ENCODE measurements at places on chromosomes 3 and 15. TPM values are rescaled to one million over a fixed set of nuclear protein-coding genes. Genes with fewer than 3 reads are reported as not detected.

GRCh38 chr15:81776976-81777375 lies 268.8 kb downstream of the MEX3B start:
- no peak for DNase-seq

GRCh38 chr3:150378301-150378748 lies 29.8 kb upstream of the TSC22D2 start:
- DNase-seq, result no peak

- no peak for DNase-seq
Observed at GRCh38 chr3:160793722-160794252, 37.8 kb downstream of the PPM1L start.

GRCh38 chr3:69959581-69959980 lies 40.0 kb upstream of the SAMMSON start:
- DNase-seq, result no peak

DNA sequence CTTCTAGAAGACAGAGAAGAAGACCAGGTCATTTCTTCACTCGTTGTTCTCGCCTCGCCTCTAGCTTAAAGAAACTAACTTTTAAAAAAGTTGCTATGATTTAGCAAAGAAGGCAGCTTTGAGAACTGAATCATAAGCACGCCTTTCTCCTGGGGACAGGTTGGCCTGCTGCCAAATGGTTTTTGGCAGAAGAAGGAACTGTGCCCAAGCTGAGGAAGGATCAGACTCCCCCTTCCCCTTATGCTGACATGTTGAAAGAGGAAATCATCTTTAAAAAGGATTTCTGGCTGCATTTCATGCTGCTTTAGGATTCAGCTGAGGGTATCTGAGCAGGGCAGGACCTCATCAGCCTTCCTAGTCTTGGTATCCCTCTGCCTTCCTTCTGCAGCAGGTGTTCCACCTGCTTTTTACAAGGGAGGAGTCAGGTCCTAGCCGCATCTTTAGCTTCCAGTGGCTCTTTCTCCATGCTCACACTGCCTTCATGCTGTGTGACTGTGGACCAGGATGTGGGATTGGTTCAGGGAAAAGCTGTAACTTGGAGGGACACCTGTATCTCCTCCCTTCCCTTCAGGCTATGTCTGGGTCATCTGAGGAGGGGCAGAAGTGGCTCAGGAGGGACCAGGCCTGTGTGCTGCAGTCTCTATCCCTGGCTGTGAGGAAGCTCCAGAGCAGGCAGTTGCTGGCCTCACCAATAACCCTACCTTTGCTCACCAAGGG lies 34.1 kb upstream of the HACD2 start:
- peak; percentile 89 for DNase-seq

GRCh38 chr3:101074518-101074917 lies 81.3 kb upstream of the ABI3BP start:
- no peak for DNase-seq

DNA sequence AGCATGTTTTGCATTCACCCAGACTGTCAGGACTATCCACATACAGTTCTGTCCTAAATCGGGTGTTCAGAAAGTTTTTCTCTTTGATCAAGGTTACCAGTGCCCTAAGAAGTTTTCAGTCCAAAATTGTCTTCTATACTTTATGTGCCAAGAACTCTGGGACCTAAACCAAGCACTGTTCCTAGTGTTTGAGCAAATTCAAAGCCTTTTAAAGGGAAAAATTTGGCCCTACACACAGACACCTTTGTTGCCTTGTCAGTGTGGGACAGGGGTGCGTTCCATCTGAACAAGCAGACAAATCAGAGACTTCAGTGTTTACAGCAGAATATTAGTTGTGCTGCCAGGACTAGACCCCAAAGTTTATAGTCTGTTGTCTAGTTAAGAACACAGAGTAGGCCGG lies 50.6 kb downstream of the DGKG start:
- DNase-seq, result no peak

The FGF12 gene
- total RNA-seq, result 2.5 TPM

- no peak for DNase-seq
Observed at GRCh38 chr3:107643038-107643883, 120.5 kb downstream of the BBX start.

DNA sequence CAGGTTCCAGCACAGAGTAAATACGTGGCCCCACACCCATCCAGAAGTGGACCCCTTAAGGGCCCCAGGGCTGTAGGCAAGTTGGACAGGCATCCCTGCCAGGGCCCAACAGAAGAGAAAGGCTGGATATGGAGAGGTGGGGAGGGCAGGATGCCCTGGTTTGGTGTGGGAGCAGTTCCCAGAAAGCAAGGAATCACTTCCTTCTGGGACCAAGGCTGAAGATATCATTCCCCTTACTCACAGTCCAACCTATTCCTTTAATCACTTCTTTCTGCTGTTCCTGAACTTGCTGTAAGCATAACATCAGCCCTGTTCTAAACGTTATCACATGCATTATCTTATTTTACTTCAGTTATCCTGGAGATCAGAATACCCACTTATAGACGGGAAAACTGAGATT lies 6.1 kb upstream of the MESP2 start:
- no peak for DNase-seq

DNA sequence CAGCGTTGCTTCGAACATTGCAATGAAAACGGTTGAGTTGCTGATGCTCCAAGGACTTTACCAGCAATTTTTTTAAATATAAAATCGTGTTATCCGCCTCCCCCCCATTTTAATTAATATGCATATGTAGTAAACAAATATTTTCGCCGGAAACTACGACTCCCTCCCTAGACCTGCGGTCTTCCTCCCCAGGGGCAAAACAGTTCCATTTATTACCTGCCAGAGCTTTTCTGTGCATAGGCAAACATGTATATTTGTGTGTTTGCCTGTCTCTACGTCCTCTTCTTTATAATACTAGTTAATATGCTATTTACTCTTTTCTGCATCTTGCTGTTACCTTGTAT lies 593 bp upstream of the RSL24D1 start:
- no peak for DNase-seq

- no peak for DNase-seq
Observed at GRCh38 chr3:46524832-46525231, 27.1 kb downstream of the RTP3 start.

DNA sequence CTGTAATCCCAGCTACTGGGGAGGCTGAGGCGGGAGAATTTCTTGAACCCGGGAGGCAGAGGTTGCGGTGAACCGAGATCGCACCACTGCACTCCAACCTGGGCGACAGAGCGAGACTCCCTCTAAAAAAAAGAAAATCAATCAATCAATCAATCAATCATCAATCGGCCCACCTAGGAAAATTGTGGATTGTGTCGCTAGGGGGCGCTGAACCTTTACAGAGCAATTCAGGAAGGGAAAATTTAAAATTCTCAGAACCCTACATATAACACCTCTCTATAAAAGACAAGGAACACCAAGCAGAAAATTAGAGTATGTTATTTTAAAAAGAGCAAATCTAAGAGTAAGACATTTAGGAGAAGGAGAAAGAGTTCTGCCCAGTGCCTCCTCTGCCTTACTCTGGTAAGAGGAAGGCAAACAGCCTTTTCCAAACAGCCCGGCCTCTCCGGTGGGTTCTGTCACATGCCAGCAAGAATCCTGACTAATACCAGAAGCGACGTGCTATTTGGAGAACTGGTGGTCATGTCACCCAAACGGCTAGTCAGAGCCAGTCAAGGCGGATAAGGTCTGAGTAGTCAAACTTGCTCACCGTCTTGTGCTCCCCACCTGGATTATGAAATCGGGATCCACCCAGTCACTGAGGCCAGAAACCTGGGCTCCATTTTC lies 22.3 kb upstream of the SMCO1 start:
- no peak for DNase-seq

The RARRES1 gene
- 40.6 TPM for total RNA-seq

GRCh38 chr15:70169147-70169546 lies 71.4 kb upstream of the TLE3 start:
- no peak for DNase-seq

DNA sequence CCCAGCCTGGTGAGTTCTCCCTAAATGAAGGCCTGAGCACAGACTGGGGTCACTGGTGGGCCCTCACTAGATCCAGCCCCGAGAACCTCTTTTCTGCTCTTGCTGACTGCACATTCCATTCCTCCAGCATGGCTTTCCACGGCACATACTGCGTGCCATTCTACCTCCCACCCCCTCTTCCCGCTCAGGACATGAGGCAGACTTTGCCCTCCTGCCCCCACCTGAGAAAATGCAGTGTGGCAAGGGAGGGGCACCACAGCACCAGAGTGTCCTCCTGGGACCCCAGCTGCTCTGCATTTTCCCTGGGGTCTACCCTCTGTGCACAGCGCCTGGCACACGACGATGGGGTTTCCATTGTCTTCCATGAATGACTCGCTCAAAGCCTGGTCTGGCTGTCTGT lies 6.1 kb upstream of the SLCO2A1 start:
- peak; percentile 26 for DNase-seq

DNA sequence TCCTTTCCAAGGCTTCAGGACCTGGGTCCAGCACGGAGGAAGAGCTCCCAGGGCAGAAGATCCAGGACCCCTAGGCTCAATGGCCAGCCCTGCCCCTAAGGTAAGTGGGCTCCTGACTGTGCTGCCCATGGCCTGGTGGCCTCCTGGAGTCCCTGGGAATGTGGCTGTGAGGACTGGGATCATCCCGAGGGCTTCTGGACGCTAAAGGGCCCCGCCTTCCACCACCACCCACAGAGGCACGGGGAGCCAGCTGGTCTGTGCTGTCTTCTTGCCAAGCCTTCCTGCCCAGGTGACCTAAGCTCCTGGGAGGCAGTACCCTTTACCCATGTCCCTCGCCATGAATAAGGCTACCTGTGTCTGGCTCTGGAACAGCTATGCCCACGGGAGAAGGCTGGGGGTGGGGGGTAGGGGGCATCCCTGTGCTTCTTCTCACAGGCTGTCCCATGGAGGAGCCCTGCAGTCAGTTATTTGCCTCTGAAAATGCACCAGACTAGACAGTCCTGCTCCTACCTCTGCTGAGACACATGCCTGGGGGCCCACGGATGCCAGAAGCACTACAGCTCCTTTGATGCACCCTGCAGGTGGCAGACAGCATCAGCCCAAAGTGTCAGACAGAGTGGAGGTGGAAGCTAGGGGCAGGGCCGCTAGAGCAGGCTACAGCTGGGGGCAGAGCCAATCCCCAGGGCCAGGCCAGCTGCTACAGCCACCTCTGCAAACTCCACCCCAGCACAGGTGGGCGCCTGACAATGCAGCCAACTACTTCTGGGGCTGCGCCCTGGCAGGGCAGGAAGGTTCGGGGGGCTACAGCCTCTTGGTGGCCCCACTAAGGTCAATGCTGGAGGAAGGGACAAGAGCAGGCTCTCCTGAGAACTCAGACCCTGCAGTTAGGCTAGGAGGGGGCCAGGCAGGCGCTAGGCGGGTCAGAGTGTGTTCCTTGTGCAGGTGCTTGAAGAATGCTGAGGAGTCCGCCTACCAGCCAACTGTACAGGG lies 90.9 kb downstream of the SEC22A start:
- DNase-seq, result peak; percentile 44

GRCh38 chr3:126142652-126143051 lies 37.7 kb downstream of the ALDH1L1 start:
- no peak for DNase-seq

The LTK gene
- 1.6 TPM for total RNA-seq

DNA sequence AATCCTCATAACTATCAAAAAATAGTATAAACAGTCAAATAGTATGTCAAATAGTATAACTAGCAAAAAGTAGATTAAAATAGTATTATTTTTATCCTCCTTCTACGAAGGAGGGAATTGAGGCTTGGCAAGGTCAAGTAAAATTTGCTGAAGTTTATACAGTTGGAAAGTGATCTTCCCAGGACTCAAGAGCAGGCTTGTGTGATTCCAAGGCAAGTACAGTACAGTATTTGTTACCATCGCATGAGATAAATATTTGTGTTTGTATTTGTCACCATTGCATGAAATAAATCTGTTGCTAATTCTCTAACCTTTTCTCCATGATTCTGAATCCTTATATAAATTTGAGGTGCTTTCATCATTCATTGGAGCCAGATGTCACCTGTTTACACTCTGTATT lies 28.9 kb downstream of the SH3GL3 start:
- no peak for DNase-seq

DNA sequence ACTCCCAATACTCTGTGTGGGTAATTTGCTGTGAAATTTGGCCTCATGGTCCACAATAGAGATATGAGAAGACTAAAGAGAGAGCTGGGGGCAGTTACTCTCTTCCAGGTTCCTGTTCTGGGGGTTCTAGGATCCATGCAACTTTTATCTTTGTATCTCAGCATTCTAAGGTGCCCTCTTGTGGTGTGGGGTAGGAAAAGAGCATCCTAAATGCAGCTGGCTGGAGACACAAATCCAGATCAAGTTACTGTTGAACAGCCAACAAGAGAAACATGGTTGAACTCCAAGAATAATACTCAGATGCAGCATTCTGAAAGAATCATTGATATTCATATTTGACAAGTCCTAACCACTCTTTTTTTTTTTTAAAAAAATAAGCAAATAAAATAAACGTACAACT lies 238.2 kb downstream of the GREM1 start:
- no peak for DNase-seq

DNA sequence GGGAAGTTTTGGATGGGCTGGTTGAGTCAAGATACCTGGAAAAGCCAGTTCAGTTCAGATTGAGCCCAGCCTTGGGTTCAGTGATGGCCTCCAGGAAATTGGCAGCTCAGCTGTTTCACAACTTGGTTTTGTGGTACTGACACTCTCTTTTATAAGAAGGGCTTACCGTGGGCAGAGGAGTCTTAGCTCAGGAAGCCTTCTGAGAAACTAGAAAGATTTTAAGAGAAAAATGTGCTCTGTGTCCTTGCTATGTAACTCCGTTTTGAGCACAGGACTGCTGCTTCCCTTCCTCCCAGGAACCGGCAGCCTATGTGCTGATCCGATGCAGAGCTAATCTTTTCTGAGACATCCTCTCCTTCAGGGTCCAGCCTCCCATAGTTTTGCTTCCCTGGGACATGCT lies 46.6 kb upstream of the RASGRP1 start:
- no peak for DNase-seq

DNA sequence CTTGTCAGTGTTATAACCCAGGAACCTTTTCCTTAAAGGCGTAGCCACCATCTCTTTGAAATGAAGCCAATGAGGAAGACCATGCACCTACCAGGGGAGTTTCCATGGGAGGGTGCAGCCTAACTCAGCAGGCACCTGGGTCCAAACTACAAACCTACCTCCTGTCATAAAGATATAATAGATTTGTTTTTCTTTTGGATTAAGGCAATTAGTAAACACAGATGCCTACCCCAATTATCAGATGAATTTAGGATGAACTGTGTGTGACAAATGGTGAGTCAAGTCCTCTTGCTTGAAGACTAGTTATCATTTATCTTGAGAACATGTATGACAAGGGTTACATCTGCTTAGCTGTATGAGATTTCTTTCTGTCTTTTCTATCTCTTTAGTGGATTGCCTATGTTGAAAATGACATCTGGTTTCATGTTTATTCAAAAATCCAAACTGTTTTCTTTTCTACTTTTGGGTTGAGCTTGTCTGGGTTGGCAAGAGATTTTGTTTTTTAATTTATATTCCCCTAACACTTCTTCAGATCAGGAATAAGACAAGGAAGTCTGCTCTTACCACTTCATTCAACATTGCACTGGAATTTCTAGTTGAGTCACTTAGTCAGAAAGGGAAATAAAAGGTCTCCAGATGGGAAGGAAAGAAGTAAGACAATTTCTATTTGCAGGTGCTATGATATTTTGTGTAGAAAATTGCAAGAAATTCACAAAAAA lies 149.9 kb downstream of the NEK10 start:
- DNase-seq, result no peak

The RLBP1 gene
- total RNA-seq, result 6.6 TPM

The MB21D2 gene
- total RNA-seq, result 7.8 TPM

GRCh38 chr15:67822537-67823313 lies 2.6 kb upstream of the SKOR1 start:
- no peak for DNase-seq

Data from sigmoid colon (tissue), 7 donors.